ENCODE measurements at places on chromosomes 4 and X.

- DNase-seq: no peak
Measured at GRCh38 chr4:150236626-150237025, 158.4 kb downstream of the DCLK2 start.

DNA sequence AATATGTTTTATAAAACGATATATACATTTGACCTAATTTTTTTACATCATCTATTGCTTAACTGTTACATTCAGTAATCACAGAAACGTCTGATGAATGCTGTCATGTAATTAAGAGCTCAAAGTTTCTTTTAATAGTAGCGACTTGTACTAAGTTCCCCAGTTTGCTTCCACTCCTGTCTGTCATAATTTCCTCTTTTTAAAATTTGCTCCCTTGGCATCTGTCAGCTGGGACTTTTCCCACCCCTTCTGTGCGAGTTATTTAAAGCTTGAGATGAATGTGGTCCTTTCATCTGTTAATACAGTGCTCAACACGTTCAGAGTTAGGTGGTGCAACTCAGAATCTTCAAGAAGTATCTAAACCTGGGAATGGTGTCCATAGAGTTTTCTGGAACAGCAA lies 1.2 kb downstream of the RAP1GDS1 start:
- peak; percentile 4 for DNase-seq

- DNase-seq: no peak
Measured at GRCh38 chr4:100782356-100782755, 264.5 kb upstream of the EMCN start.

DNA sequence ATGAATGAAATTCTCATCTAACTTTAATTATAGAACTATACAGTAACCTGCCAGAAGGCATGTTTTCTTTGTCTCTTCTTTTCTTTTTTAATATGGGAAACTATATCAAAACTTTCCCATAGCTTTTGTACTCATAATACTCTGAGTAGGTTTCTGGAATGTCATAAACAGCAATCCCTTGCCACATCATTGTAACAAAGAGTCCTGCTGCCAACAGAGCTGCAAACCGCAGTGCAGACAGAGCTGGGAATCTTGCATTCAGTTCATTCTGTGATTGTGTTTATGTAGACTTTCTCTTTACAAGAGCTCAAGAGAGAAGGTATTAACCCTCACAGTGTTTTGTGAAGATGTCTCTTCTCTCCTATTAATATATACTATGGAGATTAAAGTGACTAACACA lies 304.4 kb upstream of the SLIT2 start:
- DNase-seq: no peak

GRCh38 chrX:116975517-116975916 lies 512.7 kb upstream of the CT83 start:
- DNase-seq: no peak

GRCh38 chr4:66628146-66628545 lies 917.2 kb downstream of the CENPC start:
- no peak for DNase-seq

DNA sequence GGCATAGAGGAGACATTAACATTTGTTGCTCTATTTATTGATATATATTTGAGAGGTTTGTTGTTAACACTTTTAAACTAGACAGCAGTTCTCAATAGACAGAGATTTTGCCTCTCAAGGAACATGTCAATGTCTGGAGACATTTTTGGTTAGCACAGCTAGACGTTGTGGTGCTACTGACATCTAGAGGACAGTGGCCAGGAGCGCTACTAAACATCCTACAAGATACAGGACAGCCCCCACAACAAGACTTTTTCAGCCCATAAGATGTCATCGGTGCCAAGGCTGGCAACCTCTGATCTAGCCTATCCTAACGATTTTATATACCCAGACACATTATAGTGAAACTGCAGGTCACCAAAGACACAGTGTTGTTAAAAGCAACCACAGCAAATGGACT lies 18.4 kb upstream of the CTSO start:
- no peak for DNase-seq

- DNase-seq: no peak
Measured at GRCh38 chrX:119635799-119636198, 29.6 kb upstream of the NKRF start.

- no peak for DNase-seq
Measured at GRCh38 chr4:181659876-181660275, 583.3 kb upstream of the TENM3 start.

DNA sequence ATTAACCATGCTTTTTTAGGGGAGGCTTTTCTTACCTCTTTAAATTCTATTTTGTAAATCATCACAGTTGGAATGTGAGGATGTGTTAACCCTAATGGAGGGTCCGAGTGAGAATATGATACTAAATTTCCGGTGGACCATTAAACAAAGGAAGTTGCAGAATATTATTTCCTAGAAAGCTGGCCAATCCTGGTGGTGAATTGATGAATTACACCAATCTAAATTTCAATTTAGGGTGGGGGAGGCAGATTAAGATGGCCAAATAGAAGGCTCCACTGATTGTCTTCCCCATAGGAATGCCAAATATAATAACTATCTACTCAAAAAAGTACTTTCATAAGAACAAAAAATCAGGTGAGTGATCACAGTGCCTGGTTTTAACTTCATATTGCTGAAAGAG lies 1045.6 kb downstream of the GLUD2 start:
- no peak for DNase-seq

GRCh38 chrX:9430346-9430921 lies 34.4 kb upstream of the TBL1X start:
- no peak for DNase-seq

- DNase-seq: no peak
Measured at GRCh38 chr4:16136827-16137226, 53.0 kb upstream of the PROM1 start.

DNA sequence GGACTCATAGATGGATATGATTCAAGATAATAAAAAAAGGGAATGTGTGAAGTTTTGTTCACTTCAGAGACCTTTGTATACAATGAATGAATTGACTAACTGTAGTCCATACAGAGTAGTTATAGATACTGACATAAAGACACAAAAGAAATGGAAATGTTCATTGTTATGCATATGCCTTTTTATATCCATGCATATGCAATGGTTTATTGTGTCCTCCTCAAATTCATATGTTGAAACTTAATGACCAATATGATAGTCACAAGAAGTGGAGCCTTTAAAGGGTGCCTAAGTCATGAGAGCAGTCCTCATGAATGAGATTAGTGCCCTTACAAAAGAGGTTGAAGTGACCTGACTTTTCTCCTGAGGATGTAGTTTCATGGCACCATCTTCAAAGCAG lies 467.5 kb upstream of the NDST4 start:
- no peak for DNase-seq

- no peak for DNase-seq
Measured at GRCh38 chr4:82599336-82599735, 37.5 kb upstream of the TMEM150C start.

All from germinal center (tissue), 1 donor.